Effector CD8-positive, alpha-beta T cell (primary cell): ENCODE measurements at places on chromosomes 2 and 18.

DNA sequence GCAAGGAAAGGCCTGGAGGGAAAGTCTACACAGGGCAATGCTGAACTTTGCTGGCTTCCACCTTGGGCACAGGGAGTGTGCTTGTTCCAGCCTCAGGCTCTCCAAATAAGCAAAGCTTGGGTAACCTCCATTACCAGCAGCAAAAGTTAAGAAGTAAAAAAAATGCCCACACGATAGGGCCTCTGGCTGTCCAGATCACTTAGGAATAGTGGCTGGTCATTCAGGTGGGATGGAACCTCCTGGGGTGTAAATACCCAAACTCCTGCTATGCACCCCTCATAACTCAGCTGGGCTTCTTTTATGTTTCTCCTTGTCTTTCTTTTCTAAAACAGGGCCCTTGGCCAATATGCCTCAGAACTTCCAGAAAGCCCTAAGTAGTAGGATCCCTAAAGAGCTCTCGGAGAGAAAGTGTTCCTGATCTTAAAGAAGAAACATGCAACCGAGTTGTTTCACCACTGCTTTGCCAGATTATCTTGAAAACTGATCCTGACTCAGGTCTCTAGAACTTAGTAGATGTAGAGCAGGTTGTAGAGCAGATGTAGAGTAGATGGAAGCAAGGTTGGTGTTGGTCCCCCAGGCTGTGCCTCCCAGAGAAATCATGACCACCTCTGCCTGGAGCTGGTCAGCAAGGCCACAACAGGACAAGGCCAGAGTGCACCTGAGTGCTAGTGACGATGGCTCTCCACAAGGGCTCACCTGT is 2.0 kb upstream of the OSR1 start:
- DNase-seq, result no peak

DNA sequence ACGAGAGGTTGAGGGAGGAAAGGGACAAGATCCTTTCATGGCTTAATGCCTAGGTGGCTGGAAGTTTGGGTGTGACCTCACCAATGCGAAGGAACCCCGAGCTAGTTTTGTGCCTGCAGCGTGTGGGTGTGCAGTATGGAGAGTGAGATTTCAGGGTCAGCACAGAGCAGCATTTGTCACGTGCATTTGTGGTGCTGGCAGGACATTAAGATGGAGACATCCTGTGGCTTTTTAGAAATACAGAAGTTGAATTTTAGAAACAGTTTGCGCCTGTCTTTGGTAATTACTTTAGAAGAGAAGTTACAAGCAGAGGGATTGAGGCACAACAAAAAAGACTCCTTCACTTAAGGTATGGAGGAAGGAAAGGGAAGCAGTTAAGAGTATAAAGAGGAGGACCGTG is 258.2 kb upstream of the THUMPD2 start:
- DNase-seq, result no peak

GRCh38 chr18:64850791-64851190 is 701.9 kb upstream of the LINC00305 start:
- DNase-seq, result no peak

- DNase-seq, result no peak
Observed at GRCh38 chr18:36398419-36398818, 100.9 kb downstream of the FHOD3 start.

DNA sequence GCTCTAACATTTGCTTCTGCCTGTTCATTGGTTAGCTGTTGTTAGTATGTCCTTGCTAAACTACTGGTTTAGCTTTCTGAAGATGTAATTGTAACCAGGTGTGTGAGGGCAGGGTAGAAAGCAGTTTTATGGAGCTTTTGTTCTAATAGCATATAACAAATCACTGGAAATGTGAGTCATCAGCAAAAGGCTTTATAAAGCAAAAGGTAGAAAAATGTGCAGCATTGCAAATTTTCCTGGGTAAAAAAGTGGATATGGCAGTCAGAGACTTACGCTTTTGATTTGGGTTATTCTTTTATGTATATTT is 85.3 kb downstream of the ZNF407 start:
- DNase-seq, result no peak

- no peak for DNase-seq
Observed at GRCh38 chr2:149080099-149080498, 41.6 kb downstream of the LYPD6B start.
